ENCODE measurements at places on chromosomes 1 and 21.

- no peak for DNase-seq
These were observed 4.4 kb upstream of the HMGN1 start for GRCh38 chr21:39353295-39353694.

- DNase-seq: no peak
These were observed 370.7 kb upstream of the C1orf174 start for GRCh38 chr1:4270651-4271337.

DNA sequence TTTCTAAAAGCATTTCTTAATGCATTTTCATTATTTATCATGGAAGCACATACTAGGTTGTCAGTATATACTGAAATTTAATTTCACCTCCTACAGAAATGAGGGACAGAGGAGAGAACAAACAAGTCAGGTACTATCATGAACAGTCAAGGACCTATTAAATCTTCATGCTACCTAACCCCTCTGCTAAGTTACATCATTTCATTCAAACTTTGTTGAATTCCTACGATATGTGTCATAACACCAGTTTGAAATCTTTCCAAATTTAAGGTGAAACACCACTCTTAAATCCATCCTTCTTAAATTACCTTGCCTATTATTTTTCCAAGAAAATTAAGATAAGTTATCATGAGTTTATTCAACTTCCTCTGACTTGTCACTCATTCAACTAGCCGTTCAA, 78.9 kb downstream of the DENND1B start:
- DNase-seq: no peak

DNA sequence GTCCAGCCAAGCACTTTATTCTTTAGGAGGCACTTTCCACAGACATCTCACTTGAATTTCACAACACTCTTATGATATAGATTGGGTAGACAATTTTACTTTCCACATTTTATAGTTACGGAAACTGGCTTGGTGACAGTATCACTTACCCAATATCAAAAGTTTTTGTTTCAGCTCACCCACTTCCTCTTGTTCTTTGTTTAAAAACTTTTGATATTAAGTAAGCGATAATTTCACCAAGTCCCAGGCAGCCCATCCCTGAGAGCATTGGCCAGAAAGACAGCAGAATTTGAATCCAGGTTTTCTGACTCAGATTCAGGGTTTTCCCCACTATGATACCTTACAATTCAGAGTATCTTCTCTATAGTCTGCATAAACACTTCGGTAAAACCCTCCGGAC, 60.0 kb downstream of the LRIG2 start:
- no peak for DNase-seq

DNA sequence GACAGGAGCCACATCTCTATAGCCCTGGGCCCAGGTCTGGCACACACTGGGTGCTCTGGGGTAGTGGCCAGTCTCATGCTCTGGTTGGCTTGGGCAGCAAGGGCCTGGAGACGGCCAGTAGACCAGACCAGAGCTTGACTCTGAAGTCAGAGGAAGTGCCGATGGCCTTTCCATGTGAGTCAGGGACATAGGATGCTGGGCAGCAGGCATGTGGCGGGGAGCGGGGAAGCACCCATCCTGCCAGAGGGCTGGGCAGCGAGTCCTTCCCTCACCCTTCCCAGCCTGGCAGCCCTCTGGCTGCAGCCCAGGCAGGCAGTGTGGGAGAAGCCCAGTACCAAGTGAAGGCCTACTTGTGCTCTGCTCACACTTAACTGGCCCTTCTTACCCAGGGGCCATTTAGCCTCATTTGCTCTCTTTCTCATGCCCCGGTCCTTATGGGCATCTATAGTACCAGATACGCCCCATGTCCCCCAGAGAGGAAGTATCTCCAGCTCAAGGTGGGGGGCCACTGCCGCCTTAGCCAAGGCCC, 3.3 kb downstream of the GPR153 start:
- DNase-seq: no peak

DNA sequence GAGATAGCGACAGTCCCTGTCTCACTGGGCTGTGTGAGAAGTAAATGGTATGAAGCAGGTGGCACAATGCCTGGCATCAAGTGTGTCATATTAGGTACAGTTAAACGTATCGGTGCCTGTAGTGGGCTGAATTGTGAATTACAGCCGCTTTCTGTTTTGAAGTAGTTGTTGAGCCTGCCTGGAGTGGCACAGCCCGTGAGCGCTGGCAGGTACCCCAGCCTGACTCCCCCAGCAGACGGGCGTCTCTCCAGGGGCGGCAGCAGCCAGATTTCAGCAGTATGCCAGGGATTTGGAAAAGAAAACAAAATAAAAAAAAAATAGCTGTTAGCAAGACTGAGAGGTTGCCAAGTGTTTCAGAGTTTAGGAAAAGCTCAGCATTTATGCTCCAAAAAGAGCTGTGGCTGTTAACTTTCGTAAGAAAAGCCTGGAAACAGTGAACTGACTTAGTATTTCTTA, 26.6 kb upstream of the GPR153 start:
- DNase-seq: peak; percentile 49

DNA sequence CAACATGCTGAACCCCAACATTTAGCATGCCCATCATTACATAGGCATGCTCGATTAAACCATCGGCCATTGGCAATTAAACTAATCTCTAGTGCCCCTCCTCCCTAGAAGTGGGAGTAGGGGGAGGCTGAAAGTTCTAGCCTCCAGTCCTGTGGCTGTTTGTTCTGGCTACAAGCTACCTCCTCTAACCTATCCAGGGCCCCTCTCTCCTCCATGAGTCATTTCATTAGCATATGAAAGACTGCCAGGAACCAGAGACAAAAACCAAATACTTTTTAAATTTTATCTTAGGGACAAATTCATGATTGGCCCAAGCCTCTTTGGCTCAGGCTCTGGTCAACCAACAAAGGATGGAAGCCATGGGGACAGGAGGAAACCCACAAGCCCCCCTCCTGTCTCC, 231.1 kb downstream of the CACNA1E start:
- no peak for DNase-seq

DNA sequence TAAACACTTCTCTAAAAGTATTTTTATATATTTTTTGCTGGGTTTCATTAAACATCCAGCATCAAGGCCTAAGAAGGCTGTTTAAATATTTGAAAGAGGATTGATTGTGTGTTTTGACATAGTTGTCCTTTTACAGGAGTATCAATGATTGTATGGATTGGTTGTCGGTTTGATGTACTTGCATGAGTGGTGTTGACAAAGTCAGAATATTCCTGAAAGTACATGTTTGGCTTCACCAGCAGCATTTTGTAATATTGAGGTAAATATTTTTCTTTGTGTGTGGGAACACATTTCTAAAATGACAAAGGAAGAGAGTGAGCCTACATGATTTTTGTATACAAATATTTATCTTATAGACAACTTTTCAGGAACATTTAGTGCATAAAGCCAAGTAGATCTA, 269.7 kb downstream of the PTBP2 start:
- DNase-seq: no peak

- DNase-seq: no peak
These were observed 64.2 kb downstream of the SERINC2 start for GRCh38 chr1:31476891-31477846.

Data from cerebellar cortex (tissue), 1 donor.